Amygdala (tissue), 56 donors: ENCODE measurements at places on chromosomes 1 and 21.

- no peak for DNase-seq
These were observed at the start of gene CCDC24 for GRCh38 chr1:43991476-43992231. TSS of gene CCDC24 (plus strand) at chr1:43991599. CDS start at chr1:43991879, 280 bp downstream.

DNA sequence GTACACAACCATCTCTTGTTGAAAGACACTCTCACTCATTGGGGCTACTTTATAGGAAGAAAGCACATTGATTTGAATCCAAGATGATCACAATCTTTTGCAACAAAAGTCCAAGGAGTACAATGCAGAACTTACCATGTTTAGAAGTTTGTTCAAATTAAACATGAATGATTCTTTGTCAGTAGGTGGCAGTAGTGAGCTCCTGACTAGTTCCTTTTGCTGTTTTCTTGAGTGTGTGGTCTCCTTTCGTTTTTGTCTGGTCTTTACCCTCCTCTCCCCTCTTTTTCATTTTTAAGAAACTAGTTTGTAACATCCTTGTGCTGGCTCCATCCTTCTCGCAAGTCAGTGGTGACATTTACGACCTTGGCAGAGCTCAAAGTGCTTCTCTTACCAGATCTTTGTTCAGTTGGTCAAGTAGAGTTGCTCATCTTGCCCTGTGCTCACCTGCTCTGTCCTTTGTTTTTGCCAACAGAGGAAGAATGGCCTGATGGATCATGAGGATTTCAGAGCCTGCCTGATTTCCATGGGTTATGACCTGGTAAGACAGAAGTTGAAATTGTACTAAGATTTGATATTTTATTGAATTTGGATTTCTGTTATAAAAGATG lies 35.7 kb upstream of the MTR start:
- no peak for DNase-seq

GRCh38 chr1:172622541-172622940 lies 36.4 kb upstream of the FASLG start:
- no peak for DNase-seq

GRCh38 chr1:244751271-244751895 lies 84.1 kb upstream of the COX20 start:
- no peak for DNase-seq

DNA sequence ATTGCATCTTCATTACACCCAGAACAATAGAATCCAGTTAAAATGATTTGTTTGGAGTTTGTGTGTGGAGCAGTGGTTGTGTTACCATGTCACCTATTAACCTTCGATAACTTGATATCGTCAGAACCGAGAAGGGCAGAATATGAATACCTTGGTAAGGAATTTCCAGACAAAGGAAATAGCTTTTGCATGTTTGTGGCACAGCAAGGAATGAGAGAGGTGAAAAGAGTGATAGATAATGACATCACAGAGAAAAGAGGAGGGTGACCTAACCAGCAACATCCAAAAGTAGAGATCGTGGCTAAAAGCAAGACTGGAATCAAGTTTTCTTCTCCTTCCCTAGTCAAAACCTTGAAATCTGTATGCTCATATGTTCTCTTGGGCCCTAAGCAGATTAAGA lies 244.6 kb upstream of the NEGR1 start:
- DNase-seq: no peak

- no peak for DNase-seq
These were observed 1187.4 kb upstream of the NCAM2 start for GRCh38 chr21:19810779-19811178.

DNA sequence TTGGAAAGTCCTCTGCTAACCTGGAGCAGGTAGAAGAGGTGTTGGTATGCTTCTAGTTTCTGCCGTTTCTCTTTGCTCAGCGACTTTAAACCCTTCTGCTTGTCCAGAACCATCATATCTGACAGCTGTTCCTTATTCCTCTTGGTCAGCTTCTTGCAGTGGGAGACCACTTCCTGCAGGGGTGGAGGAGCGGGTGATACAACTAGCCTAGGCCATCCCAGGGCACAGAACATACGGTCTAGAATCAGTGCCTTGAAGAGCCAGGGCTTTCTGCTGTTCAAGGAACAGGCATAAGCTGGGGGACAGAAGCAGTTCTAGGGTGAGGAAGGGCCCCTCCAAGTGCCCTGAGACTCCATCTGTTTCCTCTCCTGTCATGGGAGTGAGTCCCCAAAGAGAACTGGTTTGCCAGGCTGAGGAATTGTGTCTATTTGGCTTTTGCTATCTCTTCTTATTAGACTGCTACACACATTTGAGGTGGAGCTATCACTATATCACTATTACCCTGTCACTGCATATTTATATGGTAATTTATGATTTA lies 32.5 kb downstream of the IQGAP3 start:
- DNase-seq: no peak

GRCh38 chr1:202126426-202126825 lies 3.7 kb downstream of the GPR37L1 start:
- DNase-seq: peak; percentile 59

DNA sequence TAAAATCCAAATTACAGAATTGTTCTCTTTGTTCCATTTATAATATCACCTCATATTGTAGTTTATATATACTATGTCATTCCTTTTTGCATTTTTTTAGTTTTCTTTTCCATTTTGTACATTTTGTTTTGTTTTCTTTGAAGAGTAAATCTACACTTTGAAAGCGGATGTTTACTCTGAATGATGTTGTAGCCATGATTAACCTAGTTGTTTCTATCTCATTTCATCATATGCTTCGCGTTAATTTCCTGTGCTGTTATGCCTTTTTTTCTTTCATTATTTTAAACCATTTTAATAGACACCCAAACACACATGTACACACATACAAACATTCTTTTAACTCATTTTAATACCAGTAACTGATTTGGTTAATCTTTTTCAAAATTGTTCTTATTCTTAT lies 5.3 kb downstream of the OR2T6 start:
- no peak for DNase-seq

DNA sequence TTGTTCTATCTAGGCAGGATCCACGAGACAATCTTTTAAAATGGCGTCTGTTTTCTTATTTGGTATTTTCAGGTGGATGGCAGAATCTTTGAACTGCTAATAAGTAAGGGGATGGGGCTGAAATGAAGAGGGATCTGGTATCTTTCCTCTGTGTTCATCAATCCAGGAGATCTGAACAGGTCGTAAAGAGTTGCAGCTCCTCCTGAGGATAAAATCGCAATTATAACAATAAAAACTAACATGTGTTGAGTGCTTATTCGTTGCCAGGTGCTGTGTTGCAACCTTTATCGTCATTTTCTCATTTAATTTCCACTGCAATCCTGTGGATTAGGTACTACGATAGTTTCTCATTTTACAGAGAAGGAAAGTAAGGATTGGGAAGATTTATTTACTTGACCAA lies 134.6 kb upstream of the DPYD start:
- no peak for DNase-seq

DNA sequence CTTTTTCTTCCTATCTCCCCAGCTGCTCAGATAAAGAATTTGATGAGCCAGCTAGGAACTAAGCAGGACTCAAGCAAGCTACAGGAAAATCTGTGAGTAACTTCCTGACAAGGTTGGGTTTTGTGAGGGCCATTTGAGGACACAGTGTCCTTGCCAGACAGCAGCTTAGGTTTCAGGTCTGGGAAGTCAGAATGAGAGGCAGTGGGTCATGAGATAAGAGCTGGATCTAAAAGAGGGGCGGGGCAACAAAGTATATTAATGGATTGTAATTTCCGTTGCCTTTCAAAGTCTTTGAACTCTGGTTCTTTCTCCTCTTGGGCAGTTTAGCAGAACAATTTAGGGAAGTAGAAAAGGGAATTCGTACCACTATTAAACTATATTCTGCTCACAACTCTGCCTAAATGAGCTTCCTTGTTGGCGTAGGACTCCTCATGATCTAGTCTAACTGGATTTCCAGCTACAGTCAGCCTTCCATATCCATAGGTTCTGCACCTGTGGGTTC lies 16.6 kb downstream of the STX12 start:
- DNase-seq: no peak

GRCh38 chr21:33300701-33301631 lies 23.8 kb upstream of the IFNAR1 start:
- no peak for DNase-seq

DNA sequence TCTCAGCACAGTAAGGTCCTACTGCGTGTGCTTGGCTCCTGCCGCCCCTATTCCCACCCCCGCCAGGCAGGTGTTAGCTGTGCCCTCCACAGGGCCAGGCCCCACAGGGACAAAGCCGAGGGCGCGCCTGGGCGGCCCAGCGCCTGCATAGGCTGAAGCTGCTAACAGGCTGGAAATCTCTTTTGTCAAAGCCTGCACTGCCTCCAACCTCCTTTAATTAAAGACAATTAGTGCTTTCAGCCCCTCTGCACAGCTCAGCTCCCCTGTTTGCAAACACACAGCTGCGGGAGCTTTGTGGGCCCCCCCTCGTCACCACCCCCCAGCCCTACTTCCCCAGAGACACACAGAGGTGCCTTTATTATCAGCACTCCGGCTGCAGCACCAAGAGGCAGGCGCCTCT lies 95.9 kb downstream of the EPHB2 start:
- DNase-seq: peak; percentile 52

GRCh38 chr1:24984800-24985522 lies 54.9 kb upstream of the RUNX3 start:
- no peak for DNase-seq

DNA sequence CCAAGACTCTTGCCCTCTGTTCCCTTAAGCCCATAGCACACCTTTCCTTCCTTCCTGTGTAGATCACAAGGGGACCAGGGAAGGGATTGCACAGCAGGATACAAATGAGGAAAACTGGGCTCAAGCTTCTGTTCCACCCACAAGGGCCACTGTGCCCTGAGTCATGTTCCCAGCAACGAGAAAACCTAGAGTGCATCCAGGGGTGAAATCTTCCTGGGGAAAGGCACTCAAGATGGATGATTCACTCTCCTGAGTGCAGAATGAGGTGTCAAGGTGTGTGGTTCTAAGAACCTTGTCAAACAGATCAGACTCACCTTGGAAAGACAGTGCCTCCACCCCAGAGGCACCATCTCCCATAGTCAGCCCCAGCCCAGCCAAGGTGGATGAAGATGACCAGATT lies 40.7 kb upstream of the EYA3 start:
- DNase-seq: no peak

DNA sequence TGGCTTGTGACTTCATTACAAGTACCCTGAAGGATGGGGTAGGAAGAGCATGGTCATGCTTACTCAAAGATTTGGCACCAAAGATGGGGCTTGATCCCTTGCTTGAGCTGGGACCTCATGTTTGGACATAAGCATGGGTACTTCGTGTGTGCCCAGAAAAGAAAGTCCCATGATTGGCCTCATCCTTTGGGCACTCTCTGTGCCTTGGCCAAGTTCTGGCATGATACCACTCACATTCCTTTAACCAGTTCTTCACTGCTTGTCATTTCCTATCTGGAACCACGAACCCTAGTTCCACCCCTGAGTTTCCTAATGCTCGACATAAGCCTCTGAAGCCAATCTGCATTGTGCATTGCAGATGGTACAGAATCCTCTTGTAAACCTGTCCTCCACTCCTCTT lies 107.0 kb downstream of the NAV1 start:
- no peak for DNase-seq

DNA sequence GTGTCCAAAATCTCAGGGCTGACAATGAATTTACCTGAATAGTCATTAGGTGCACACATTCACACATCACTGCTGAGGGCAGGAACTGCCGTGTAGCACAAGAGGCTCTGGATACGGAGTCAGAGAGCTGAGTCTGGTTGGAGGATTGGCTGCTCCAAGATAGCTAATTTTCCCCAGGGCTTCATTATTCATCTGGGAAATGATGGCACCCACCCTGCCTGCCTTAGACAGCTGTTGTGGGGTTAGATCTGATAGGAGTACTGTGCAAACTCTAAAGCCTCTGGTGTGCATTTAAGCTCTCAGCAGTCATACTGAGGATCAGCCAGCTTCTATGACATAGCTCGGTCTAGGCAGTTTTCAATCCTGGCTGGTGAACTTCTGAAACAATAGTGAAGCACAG lies 67.0 kb downstream of the LMX1A start:
- DNase-seq: no peak

- no peak for DNase-seq
These were observed 76.1 kb upstream of the HOOK1 start for GRCh38 chr1:59738591-59739015.
